Hematopoietic multipotent progenitor cell treated with erythropoietin and hydrocortisone succinate and interleukin-3 and kit ligand, for 17 days (in vitro differentiated cells): ENCODE measurements at places on chromosomes 11 and 22.

GRCh38 chr11:84372381-84372950 lies 1086.3 kb upstream of the CCDC90B start:
- DNase-seq, result no peak

- no peak for DNase-seq
Observed at GRCh38 chr11:129251067-129251466, 58.9 kb upstream of the ARHGAP32 start.

GRCh38 chr11:16070573-16070972 lies 285.8 kb downstream of the SOX6 start:
- no peak for DNase-seq

GRCh38 chr11:26947379-26947844 lies 46.5 kb upstream of the FIBIN start:
- no peak for DNase-seq

- DNase-seq, result no peak
Observed at GRCh38 chr22:41915035-41915785, at the start of gene SHISA8. SHISA8 (minus strand) TSS chr22:41915074; CDS start chr22:41914667, 407 bp downstream.

DNA sequence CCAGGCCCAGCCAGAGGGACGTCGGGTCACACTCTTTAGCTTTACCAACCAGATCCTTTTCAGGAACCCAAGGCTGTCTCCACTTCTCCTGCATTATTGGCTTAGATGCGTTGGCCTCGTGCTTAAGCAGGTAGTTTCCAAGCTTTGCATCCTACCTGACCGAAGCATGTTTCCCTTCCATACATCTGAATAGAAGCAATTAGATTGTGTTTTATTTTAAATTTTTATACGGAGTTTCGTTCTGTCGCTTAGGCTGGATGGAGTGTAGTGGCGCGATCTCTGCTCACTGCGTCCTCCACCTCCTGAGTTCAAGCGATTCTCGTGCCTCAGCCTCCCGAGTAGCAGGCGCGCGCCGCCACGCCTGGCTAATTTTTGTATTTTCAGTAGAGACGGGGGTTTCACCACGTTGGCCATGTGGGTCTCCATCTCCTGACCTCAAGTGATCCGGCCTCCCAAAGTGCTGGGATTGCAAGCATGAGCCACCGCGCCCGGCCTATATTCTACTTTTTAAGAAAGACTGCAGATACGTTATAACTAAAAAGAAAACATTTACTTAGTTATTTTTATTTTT lies 677 bp downstream of the DYNC2H1 start:
- no peak for DNase-seq

DNA sequence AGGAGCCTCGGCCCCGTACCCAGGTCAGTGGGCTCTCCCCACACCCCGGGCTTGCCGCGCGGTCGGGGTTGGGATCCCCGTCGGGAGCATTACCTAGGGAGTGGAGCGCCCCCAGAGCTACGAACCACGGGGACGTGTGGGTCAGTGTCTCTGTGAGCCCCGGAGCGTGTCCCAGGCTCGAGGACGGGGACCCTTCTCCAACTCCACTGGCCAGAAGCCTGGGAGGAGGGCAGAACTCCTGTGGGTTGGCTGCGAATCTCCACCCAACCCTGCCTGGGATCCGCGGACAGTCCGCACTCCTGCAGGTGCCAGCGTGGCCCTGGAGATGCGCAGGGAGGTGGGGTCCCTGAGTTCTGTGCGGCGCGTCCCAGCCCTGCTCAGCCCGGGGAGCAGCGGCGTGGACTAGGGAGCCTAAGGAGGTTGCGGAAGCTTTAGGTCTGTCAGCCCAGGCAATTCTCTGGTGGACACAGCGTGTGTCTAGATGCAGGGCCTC lies 346 bp downstream of the PPFIBP2 start:
- no peak for DNase-seq

GRCh38 chr11:96199563-96200025 lies 143.4 kb downstream of the MAML2 start:
- no peak for DNase-seq

DNA sequence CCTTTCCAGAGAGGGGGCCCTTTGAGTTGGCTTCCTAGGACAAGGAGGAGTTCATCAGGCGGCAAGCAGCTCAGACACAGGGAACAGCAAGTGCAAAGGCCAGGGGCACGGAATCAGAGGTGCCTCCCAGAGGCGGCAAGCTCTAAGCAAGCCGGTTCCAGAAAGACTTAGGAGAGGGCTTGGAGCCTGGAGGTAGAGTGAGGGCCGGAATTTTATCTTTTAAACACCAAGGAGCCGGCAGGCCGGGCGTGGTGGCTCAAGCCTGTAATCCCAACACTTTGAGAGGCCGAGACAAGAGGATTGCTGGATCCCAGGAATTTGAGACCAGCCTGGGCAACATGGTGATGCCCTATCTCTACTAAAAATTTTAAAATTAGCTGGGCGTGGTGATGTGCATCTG lies 26.6 kb downstream of the FADD start:
- DNase-seq, result no peak

- DNase-seq, result no peak
Observed at GRCh38 chr11:107669191-107669740, 42.6 kb downstream of the SLN start.

DNA sequence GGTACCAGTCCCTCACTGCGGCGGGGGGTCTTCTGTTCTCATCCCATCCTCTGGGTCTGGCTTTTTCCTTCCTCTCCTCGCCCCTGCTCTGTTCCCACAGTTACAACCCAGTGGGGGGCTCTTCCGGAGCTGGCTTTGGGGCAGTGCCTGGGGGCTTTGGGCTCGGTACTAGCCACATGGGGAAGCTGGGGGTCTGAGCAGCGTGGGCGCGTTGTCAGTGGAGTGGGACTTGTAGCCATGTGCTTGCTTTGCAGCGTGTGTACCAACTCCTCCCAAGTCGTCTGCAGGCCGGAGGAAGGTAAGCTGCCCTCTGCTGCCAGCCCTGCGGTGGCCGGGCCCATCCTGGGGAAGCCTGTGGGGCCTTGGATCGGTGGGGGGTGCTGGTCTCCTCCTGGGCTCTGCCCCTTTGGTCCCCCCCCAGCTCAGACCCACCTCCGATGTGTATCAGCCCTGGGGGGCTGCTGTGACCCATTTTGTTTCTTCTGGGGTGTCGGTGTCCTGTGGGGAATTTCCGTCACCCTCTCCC lies 17.5 kb downstream of the MUC2 start:
- DNase-seq, result no peak

DNA sequence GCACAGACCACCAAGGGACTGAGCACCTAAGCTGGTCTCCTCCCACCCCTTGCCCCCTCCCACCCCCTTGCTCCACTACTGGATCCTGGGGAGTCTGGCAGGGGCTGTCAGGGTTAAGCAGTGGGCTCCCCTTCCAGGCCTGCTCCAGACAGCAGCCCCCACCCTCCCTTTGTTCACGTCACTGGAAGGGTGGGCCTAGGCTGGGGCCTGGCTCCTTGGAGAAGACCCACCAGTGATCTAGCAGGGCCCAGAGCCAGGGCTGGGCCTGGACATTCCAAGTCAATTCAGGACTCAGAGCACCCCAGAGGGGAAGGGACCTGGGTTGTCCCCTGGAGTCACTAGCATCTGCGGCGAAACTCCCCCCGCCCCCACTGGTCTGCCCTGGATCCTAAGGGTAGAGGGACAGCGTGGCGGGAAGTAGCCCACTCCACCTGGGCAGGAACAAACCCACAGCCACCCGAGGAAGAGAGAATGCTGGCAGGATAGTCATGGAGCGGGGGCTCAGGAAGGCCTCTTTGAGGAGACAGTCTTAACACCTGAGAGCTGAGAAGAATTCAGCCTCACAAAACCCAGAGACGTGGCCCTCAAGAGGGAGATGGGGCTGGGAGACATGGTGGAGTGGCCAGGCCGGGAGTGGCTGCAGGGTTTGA lies 45.8 kb downstream of the IGLL1 start:
- no peak for DNase-seq

GRCh38 chr22:47110817-47111443 lies 348.5 kb downstream of the TBC1D22A start:
- no peak for DNase-seq

GRCh38 chr11:122976734-122977469 lies 4.7 kb downstream of the BSX start:
- no peak for DNase-seq

DNA sequence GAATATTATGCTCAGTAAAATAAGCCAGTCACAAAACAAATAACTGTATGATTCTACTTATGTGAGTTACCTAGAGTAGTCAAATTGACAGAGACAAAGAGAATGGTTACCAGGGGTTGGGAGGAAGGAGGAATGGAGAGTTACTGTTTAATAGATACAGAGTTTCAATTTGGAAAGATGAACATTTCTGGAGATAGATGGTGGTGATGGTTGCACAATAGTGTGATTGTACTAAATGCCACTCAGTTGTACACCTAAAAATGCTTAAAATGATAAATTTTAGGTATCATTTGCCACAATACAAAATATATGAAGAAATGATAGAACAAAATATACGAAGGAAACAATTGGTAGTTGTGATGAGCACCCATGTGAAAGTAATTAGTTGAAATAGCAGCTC lies 43.4 kb downstream of the PDHX start:
- no peak for DNase-seq

GRCh38 chr22:32723643-32724042 lies 77.9 kb upstream of the TIMP3 start:
- no peak for DNase-seq

GRCh38 chr11:39149214-39149613 lies 2310.2 kb downstream of the LRRC4C start:
- no peak for DNase-seq
